ENCODE measurements at places on chromosomes 4 and X. TPM values are rescaled to one million over a fixed set of nuclear protein-coding genes. Genes with fewer than 3 reads are reported as not detected.

The ZNF185 gene
- 11.0 TPM for total RNA-seq

The NLGN4X gene
- not detected for total RNA-seq

The POU4F2 gene
- total RNA-seq: not detected

The TSPAN6 gene
- total RNA-seq: 66.3 TPM

The HS3ST1 gene
- under 0.01 TPM for total RNA-seq

The CXCL6 gene
- 6.4 TPM for total RNA-seq

The ARHGAP6 gene
- 0.30 TPM for total RNA-seq

The PITX2 gene
- total RNA-seq: 1.2 TPM
